SJSA1 (cell line): ENCODE measurements at places on chromosomes 2 and 18. TPM values are rescaled to one million over a fixed set of nuclear protein-coding genes. Genes with fewer than 3 reads are reported as not detected.

Gene RAB17
- total RNA-seq, result 0.21 and 0.28 TPM in 2 replicates

Gene UGT1A3
- total RNA-seq, result not detected in 2 replicates

Gene CDH20
- total RNA-seq, result not detected in 2 replicates

Gene ASAP2
- total RNA-seq, result 12.9 and 15.5 TPM in 2 replicates

Gene DNAJB2
- total RNA-seq, result 35.5 and 57.8 TPM in 2 replicates

Gene CCDC178
- not detected in 2 replicates for total RNA-seq

GRCh38 chr2:1546023-1546591 lies 132.8 kb downstream of the TPO start:
- DNase-seq, result no peak

- peak; percentile 4 for DNase-seq
Measured at GRCh38 chr18:59123588-59124369, 15.9 kb upstream of the SEC11C start.

GRCh38 chr18:62366992-62367391 lies 41.9 kb downstream of the TNFRSF11A start:
- no peak for DNase-seq

DNA sequence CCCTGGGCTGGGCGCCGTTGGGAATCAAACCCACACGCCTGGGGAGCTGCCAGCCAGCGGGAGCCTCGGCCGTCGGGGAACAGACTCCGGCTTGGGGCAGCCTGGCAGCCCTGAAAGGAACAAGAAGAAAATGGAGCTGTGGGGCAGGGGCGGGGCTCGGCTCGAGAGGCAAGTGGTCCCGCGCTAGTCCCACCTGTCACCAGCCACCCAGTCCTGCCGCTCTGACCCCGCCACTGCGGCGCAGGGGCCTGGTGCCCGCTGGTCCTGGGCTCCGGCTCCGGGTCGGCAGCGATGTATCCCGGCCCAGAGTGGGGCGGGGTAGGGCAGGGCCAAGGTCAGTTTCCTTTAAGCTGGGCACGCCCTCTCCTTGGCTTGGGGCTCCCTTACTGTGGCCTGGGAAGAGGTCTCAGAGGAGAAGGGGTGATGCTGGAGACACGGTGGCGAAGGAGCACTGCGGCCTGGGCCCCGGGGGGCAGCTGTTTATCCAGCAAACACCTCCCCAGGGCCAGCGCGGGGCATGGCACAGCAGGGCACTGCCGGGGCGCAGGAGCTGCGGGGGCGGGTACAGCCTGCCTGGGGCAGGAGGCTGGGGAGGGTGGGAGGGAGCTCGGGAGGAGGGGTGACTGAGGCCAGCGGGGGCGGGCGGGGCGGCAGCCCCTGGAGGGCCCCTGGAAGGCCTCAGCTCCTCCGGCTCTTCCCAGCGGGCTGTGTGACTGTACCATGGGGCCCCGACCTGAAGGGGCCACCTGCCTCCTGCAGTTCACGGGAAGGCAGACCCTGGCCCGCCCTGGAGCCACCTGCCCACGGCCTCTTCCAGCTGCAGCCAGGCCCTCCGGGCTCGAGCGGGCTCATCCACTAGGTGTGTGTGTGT lies 15.6 kb downstream of the ODC1 start:
- no peak for DNase-seq

- DNase-seq, result no peak
Measured at GRCh38 chr2:81894451-81894990, 1590.0 kb upstream of the LRRTM1 start.

DNA sequence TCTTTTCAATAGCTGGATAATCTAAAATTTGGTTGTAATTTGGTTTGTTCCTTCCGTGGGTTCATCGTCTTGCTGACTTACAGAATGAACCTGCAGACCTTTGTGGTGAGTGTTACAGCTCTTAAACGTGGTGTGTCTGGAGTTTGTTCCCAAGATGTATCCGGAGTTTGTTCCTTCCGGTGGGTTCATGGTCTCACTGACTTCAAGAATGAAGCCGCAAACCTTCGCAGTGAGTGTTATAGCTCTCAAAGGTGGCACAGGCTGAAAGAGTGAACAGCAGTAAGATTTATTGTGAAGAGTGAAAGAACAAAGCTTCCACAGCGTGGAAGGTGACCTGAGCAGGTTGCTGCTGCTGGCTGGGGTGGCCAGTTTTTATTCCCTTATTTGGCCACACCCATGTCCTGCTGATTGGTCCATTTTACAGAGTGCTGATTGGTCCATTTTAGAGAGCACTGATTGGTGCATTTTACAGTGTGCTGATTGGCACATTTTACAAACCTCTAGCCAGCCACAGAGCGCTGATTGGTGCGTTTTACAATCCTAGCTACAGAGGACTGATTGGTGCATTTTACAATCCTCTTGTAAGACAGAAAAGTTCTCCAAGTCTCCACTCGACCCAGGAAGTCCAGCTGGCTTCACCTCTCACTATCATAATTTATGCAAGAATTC lies 16.6 kb downstream of the RALB start:
- no peak for DNase-seq

DNA sequence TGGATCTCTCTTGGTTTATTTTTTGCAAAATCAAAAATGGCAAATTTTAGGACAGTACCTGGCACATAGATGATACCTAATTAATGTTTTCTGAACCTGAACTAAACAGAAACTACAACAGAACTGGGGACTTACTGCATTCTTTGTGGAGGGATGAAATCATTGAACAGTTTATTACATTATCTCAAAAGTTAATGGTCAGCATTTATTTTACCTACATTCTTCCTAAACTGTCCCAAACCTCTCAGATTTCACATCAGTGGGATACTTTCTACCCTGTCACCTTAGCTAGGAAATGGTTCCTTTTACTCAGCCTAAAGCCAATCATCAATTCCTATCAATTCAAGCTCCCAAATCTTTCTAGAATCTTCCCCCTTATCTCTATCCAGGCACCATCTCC lies 10.3 kb downstream of the NIF3L1 start:
- no peak for DNase-seq

GRCh38 chr2:26462511-26463243 lies 15.2 kb downstream of the OTOF start:
- no peak for DNase-seq

- DNase-seq, result no peak
Measured at GRCh38 chr2:65464604-65465003, 32.2 kb upstream of the SPRED2 start.

GRCh38 chr2:30860003-30860725 lies 52.9 kb upstream of the CAPN13 start:
- no peak for DNase-seq

GRCh38 chr2:46538393-46538792 lies 59.0 kb downstream of the TMEM247 start:
- no peak for DNase-seq

- DNase-seq, result peak; percentile 87
Measured at GRCh38 chr18:45793264-45793965, 32.1 kb upstream of the SIGLEC15 start.

- DNase-seq, result no peak
Measured at GRCh38 chr2:207698301-207698700, 13.1 kb upstream of the CCNYL1 start.
